T-helper 17 cell (primary cell): ENCODE measurements at places on chromosomes 1 and 21.

- DNase-seq, result no peak
Measured at GRCh38 chr1:117740496-117740895, 134.6 kb downstream of the TENT5C start.

DNA sequence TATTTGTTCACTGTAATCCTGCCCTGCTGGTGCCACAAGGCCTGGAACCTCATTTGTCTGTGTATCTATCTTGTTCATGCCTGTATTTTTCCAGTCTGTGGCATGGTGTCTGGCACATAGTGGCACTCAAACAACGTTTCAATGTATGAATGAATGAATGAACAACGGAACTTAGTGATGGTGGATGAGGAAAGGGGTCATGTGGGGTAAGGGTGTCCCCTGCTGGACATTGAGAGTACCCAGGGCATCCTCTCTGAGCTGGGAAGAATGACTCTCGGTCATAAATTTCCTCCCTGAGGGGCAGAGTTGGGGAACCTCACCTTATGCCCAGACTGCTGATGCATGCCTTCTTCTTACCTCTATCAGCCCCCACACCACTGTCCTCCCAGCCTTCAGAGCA, 18.9 kb upstream of the ZNF683 start:
- no peak for DNase-seq

DNA sequence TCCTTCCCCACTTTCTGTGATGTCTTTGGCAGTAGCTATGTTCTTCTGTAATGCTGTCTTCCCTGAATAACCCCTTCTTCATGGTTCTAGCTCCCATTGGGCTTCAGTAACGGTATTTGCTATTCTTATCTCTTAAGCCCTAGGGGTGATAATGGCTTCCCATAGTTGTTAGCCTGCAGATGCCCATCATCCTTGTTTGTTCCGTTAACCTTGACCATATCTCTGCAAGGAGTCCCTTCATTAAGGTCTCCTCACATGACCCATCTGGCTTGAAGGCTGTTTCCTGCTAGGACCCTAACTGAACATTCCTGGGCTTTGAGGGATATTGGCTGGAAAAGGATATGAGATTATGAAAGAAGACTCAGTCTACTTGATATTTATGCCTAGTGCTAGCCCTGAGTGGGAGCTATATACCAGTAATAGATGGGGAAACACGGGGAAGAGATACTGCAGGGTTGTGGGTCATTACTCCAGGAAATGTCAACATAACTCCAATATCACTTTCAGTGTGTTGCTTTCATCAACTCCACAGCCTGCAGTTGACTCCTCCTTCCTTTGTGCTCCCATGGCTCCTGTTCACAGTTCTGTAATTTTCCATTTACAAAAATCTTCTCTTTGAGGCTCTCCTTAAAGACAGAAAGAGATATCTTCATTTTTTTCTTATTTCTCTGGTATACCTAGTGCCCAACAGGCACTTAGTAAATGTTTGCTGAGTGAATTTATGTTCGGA, 2.5 kb downstream of the MR1 start:
- DNase-seq, result no peak

DNA sequence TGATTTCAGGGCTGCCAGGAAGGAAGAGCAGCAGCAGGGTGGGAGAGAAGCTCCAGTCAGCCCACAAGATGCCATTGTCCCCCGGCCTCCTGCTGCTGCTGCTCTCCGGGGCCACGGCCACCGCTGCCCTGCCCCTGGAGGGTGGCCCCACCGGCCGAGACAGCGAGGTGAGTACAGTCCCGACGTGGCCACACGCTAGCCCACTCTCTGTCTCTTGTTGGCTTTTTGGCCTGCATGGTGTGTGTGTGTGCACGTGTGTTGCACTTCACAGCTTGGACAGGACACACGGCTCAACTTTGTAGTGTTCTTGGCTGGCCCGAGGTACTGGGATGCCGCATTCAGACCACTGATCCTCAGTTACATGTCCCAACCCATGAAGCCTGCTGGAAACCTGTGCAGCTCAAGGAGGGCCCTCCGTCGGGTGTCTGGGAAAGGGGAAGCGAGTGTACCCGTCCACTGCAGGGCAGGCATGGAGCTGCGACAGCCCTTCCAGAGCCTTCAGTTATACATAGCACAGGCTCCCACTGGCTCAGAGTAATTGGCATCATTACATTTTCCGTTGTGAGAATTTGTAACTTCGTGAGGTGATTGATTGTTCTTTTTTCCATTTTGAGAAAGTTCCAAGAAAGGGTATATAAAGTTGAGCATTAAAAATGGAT, 454 bp downstream of the CORT start:
- no peak for DNase-seq

DNA sequence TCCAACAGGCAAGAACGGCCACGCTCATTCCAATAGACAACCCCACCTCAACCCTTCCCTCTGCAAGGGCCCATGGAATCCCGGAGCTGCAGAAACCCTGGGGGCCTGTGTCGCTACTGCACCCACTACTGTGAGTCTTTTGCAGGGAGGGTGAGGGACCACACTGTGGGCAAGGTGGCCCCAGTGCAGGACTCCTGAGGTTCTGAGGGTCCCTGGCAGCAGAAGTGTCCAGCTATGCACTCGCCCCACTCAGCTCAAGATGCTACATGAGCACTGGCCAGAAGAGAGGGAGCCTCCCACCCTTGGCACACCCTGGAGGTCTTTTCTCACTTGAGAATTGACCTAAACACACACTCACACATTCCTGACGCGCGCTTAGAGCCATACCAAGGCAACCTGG, 2.1 kb upstream of the PAX7 start:
- no peak for DNase-seq

DNA sequence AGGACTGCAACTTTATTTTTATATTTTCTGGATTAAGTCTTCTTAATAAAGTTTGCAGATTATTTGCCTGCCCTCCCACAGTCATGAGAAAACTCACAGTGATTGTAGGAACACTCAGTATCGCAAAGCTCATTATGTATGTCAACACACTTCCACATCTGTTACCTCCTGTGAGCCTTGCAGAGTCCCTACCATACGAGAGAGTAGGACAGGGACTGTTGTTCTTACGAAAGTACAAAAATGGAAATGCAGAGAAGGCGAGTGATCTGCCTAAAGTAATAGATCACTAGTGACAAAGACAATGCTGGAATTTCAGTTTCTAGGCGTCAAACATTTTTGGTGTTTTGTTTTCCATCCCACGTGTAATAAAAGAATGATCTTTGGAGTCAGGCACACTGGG, 131.7 kb downstream of the SYT2 start:
- no peak for DNase-seq

DNA sequence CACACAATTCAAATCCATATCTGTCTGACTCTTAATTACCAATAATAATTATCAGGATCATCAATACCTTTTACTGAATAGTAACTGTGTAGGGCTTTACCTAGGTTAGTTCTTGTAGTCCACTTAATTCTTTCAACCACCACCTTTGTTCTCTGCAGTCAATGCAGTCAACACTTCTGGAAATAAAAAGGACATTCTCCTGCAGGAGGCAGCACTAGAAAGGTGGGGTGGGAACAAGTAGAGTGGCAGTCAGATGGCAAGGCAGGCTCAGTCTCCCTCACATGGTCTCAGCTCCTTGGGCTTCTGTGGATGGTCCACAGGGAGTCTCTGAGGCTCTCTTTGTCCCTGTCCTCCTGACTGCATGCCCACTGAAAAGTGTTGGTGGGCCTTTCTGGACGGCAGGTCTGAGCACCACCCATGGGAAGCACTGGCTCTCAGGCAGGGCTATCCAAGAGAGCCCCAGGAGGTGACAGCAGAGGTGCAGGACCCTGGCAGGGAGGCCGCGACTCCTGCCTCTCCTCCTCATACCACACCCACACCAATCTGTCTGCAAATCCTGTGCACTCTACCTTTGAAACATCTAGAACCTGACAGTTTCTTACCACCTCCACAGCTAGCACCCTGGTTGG, 237.3 kb downstream of the FOXD2 start:
- DNase-seq, result no peak

GRCh38 chr1:183444243-183444642, 26.1 kb upstream of the NMNAT2 start:
- no peak for DNase-seq

- DNase-seq, result no peak
Measured at GRCh38 chr1:244114892-244115291, 63.8 kb downstream of the ZBTB18 start.

- no peak for DNase-seq
Measured at GRCh38 chr1:15625056-15625917, 8.0 kb downstream of the DDI2 start.

DNA sequence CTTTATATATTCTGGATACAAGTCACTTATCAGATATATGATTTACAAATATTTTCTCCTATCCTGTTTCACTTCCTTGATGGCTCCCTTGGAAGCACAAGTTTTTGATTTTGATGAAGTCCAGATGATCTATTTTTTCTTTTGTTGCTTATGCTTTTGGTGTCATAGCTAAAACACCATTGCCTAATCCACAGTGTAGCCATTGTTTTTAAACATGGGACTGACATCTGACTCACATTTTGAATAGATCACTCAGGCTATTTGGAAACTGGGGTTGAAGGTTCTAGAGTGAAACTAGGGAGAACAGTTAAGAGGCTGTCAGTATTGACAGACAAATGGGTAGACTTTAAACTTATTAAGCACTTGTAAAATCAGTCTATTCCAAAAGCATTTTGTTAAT, 16.6 kb downstream of the AK4 start:
- DNase-seq, result no peak

- DNase-seq, result no peak
Measured at GRCh38 chr1:91736715-91737615, 149.0 kb downstream of the TGFBR3 start.

DNA sequence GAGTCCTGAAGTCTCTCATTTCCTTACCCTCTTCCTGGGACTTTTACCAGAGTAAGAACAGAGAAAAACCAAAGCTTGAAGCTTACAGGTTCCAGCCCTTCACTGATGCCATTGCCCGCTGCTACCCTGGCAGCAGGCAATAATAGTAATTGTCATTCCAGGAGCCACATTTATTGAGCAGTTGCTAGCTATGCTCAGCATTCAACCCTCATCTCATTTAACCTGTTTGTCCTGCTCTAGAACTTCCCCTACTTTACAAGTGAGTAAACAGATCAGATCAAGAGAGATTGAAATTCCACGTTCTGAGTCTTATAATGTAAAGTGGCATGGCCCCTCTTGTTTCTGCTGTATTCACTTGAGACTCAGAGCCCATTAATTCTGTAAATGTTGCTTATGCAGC, 80.4 kb downstream of the ATP1A1 start:
- no peak for DNase-seq

DNA sequence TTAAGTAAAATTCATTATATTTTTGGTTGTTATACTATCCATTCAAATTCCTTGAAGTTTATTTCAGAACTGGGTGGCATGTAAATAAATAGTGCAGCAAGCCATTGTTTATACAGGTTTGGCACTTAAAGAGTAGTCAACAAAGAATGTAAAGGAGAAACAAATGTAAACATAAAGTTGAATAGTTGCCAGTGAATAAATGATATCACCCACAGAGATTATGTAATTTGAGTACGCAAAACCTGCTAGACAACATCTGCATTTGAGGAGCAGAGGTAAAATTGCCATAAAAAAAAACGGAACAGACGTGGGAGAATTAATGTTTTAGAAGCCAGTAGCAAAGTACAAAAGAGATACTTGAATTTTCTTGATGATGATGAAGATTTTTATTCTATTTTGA, 111.6 kb downstream of the ADGRL2 start:
- DNase-seq, result no peak

DNA sequence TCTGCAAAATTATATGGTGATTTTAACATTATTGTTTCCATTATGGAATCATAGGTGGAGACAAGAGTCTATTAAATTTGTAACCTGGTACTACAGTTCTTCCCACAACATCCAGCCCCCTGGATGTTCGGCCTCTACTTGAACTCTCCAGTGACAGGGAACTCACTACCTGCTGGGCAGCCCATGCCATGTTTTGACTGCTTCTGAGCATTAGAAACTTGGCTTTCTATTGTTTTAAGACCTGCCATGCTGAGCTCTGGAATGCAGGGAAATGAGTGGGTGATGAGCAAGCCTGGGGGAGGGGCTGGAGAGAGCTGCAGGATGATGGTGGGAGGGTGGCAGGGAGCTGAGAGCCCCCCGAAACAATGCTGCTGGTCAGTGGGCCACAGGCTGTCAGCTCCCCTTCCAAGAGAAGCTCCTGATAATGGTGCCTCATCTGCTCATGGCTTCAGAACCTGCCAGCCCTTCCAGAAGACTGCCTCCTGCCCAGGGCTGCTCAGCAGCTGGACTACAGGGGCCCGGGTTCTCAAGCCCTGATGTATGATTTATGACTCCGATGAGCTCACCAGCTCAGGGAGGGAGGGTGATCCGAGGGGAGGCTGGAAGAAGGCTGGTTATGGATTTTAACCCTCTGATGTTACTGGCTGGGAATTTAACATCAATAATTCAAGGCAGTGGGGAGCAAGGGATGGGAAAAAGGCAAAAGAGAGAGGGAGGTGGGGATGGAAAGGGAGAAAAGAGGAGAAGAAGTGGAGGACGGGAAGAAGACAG, 205.0 kb downstream of the HIVEP3 start:
- DNase-seq, result no peak

- DNase-seq, result no peak
Measured at GRCh38 chr1:228513236-228513900, 26.2 kb downstream of the RNF187 start.

GRCh38 chr1:2532485-2533160, 2.6 kb upstream of the HES5 start:
- DNase-seq, result no peak

DNA sequence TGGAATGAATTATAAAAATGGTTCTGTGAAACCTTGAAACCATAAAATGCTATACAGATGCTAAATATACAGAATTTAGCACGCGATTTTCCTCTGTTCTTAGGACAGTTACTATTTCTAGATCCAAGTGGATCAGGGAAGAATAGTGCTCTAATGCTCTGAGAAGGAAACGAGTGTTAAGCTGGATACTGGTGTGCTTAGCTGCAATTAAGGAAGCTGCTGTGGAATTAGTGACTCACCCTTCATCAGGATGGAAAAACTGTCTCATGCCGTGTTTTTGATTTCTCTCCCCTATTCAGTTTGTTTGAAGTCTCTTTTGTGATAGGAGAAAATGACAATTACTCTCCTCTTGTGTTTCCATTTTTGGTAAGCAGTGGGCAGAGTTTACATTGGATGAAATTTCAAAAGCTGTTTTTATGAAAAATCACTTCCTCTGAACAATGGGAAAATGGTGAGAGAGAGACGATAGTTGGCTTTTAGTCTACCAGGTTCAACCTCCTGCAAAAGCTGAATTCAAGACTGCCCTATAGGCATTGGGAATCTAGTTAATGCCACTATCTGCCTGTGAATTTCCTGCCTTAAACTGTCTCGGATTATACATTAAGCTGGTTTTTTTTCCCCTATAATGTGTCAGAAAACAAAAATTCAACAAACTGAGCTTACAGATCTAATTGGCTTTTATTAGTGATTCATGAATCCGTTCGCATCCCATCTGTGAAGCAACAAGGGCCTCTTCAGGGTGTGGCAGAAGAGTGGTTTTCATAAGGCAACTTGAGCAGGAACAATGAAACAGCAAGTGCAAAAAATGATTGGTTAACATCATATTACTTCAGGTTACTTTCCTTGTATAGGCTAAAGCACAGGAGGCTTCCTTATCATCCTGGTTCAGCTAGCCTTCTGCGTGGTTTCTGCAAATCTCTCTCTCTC, 179.8 kb downstream of the ST6GALNAC3 start:
- DNase-seq, result no peak
